ENCODE measurements at places on chromosomes 1 and 21.

DNA sequence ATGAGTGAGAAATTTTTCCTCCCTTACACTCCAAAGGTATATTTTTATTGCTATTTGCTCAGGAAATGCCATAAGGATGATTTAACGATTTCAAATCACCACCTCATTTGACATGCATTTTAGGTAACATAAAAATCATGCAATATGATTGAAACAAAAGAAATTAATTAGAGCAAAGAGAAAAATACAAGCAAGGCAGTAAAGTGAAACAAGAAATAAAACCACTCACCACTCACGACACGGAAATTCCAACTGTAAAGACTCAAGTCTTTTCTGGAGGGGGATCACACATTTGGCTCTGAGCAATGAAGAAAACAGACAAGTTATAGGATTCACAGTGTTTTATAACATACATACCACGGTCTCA, 86.8 kb upstream of the ARHGAP29 start:
- no peak for DNase-seq

- no peak for DNase-seq
Measured at GRCh38 chr21:15626031-15626430, 103.8 kb upstream of the USP25 start.

DNA sequence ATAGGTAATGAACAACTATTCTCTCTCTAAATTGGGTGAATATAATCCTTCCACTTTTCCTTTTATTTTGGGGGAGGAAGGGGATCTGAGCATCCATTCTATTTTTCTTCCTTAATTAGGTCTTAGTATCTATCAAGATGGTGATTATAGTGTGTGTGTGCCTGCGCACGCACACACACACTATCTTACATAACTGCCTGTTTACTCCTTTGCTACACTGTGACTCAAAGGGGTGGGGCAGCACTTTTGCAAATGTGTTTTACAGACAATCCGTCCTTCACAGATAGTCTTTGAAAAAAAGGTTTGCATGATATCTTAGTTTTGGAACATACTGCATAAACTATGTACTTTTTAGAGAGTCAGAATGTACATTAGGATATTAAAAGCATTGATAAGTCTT, 191.5 kb downstream of the SDCCAG8 start:
- no peak for DNase-seq

- DNase-seq: no peak
Measured at GRCh38 chr1:194289569-194290266, 1103.3 kb upstream of the B3GALT2 start.

- DNase-seq: peak; percentile 71
Measured at GRCh38 chr1:36134505-36135329, 9.7 kb upstream of the COL8A2 start.

DNA sequence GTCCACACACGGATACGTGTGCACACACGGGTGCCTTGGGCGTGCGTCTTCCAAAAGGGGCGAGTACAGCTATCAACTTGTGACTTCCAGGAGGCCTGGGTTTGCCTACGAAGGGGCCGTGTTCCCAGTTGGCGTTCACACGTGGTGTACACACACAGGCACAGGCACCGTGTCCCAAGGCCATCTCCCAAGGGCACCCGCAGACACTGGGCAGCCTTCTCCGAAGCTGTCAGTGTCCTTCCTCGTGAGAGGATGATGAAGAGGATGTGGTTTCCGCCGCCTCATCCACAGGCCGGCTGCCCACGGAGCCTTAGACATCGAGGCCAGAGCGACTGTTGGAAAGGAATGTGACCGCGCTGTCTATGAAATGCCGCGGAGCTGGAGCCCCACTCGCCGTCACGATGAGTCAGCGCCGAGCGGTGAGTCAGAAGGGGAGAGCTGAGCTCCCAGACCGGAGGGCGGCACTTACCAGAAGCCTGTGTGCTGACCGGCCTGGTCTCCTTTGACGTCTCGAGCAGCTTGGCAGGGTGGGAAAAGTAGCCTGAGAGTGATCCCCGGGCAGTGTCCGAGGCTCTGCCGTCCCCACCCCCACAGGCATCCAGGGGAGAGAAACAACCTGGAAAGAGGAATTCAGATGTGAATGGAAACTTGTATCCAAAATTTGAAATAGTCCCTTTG, 141.4 kb upstream of the ARHGEF16 start:
- DNase-seq: peak; percentile 84

DNA sequence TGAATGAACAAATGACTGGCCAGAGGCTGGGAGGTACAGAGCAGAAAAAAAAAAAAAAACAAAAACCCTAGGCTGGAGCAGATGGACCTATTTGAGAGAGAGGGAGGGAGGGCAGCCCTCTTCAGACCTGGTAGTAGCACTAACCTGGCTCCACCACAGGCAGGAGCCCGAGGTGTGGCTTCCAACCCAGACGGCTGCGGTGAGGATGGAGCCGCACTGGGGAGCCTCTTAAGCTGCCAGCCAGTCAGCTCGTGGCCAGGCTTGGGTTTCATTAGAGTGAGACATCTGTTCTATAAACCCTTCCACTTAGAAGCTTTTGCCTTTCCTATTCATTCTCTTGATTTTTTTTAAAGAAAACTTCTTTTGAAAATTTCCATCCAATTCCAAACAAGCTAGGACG, 16.8 kb downstream of the LGR6 start:
- DNase-seq: no peak

- no peak for DNase-seq
Measured at GRCh38 chr1:226438007-226438406, 30.1 kb upstream of the PARP1 start.

DNA sequence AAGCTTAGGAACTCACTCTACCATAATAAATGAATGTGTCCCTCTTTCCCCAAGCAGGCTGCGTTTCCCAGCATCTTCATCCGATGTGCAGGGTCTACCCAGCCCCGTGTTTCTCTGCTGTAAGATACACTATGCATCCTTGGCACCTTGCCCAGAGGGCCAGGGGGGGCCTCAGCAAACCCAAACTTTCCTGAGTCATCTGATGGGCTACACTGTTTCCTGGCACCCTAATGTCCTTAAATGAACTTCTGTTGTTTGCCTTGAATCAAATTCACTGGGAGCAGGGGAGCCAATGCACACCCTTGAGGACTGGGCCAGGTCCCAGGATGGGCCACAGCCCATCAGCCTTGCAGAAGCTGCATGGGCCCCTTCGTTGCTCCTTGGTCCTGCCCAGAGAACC, 145.5 kb downstream of the IGSF21 start:
- no peak for DNase-seq

GRCh38 chr1:10867138-10867721, 70.8 kb upstream of the CASZ1 start:
- DNase-seq: peak; percentile 50

GRCh38 chr1:172704001-172704400, 45.1 kb downstream of the FASLG start:
- DNase-seq: no peak

DNA sequence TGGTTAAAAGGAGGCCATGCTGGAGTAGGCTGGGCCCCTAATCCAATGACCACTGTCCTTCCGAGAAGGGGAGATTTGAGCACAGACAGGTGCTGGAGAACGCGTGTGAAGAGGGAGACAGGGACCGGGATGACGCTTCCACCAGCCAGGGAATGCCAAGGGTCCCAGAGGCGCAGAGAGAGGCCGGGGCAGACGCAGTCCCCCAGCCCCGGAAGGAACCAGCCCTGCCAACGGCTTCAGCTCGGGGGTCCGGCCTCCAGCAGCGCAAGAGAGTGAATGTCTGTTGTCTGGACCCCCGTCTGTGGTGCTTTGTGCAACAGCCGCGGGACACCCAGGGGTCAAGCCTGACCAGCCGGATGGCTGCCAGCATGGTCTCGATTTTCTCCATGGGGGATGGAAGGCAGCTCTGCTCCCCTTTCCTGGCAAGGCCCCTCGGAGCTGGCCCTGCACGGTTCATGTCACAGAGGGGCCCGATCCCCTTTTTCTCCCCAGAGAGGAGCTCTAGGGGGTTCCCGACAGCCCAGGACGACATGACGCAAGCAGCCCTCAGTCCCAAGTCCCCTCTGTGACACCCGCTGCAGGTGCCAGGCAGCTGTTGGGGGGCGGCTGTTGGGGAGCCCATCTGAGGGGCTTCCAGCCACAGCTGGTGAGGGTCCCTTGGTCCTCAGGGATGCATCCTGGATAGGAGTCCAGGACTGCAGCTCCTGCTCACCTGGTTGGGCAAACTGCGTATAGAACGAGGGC, 73.5 kb downstream of the SIK1 start:
- DNase-seq: no peak

DNA sequence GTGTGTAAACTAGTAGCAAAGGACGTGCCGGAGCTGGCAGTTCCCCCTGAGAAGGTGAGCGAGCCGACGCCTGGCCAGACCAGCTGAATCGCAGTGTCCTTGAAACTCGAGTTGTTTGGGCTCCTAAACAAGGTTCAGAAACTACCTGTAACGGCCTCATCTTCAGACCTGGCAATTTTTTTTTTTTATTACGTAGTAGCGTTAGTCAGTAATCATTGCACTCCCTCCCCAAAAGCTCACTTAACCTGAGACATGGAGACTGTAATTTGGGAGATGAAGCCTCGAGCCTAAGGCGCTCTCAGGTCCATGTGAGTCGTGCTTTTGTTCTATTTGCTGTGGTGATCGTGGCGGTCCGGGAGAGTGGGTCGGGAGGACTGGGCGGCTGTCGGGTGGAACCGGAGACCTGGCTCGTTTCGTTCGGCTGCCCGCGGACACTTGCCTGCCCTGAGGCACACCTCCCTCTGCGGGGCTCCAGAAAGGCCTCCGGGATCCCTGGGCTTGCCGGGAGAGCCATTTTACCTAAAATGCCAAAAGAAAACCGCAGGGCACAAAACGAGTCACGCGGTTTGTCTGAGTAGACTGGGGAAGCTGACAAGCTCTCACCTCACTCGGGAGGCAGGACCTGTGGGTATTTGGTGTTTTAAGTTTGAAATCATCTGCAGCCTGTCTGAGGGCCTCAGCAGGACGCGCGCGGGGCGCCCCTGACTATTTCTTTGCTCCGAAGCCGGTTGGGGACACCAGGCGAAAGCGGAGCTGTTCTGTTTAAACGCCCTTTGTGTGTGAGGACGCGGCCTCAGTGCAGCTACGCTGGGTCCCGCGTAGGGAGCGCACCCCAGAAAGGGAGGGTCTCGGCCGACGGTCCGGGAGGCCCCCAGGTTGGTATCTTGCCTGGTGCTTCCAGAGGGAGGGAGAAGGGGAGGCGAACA, 722 bp downstream of the LHX8 start:
- no peak for DNase-seq

DNA sequence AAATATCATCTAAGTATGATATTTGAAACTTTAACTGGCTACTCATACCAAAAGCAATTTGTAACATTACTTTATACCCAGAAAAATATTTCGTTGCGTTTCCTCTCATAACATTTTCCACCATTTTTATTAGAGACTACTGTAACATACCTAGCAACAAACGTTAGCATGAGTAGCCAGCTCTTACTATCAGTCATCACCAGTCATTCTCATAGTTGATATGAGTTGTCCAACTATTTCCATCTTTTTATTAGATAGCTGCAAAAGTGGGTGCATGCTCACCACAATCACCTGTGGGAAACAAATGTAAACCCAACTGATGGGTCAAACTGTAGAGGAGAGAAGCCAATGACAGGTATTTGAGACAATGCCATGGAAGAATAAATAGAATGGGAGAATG, 114.6 kb downstream of the AKT3 start:
- no peak for DNase-seq

- DNase-seq: no peak
Measured at GRCh38 chr1:241551759-241552638, 19.8 kb downstream of the KMO start.

DNA sequence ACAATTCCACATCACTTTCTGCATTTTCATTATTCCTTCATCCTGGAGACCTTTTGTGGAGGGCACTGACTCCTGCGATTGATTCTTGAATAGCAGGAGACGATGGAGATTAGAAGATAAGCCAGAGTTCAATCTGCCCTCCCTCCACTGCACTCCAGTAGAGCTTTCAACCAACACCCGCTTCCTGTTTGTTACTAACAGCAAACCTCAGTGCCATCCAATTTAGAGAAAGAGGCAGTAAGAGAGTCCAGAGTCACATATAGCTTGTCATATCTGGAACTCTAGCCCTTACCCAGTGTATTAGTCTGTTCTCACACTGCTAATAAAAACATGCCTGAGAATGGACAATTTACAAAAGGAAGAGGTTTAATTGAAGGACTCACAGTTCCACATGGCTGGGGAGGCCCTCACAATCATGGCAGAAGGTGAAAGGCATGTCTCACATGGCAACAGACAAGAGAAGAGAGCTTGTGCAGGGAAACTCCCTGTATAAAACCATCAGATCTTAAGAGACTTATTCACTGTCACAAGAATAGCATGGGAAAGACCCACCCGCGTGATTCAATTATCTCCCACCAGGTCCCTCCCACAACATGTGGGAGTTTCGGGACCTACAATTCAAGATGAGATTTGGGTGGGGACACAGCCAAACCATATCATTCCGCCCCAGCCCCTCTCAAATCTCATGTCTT, 55.9 kb downstream of the PCBP3 start:
- no peak for DNase-seq

GRCh38 chr1:234409328-234409727, 36.1 kb downstream of the COA6 start:
- no peak for DNase-seq

DNA sequence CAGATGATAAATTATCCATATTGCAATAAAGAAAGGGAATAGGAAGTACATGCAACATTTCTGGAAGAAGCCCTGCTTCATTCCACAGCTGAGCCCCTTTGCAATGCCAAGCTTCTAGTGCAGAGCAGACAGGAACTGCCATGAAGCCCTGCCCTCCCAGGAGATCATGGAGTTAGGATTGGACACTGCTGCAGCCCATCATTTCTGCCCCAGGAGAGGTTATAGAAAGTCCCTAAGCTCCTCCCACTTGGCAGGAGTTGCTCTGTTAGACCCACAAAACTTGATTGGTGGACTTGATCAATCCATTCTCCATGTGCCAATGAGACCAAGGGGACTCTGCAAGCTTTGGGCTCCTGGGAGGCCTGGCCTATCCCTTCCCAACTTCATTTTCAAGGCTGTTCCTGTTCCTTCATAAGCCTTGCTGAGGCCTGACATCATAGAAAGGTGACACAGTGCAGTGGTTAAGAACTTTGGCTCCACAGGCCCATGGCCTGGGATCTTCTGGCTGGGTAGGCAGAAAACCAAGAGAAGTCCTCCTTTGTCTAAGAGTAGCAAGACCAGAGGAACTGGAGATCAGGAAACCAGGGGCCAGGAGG, 1.3 kb upstream of the LAPTM5 start:
- no peak for DNase-seq

DNA sequence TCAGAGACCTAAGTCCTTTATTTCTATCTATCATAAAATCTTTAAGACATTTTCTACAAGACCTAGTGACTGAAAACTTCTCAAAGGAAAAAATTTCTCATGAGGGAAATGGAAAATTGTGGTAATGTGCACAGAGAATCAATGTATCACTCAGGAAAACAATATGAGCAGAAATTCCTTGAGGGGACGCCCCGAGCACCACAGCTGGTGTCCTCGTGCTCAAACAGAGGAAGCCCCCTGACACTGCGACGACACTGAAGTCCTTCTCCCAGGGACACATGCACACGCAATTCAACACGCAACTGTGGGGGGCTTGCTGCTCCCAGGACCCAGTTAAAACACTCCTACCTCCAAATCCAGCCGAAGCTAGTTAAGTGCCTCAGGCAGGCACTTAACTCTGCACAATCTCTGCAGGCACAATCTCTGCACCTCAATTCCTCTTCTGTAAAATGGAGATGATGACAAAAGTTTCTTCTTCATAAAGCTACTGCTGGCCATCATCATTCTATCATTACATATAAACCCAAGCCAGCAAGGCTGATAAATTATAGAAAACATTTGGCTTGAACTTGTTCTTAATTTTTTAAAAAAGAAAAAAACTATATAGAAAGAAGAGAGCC, 16.0 kb downstream of the ZBTB17 start:
- DNase-seq: no peak

GRCh38 chr1:180182643-180183311, 28.1 kb downstream of the QSOX1 start:
- DNase-seq: no peak

- DNase-seq: no peak
Measured at GRCh38 chr1:52887483-52887882, 34.1 kb downstream of the ECHDC2 start.

All from 8988T (cell line).